ENCODE measurements at places on chromosomes 11 and 22.
A peak's percentile ranks its signal among the peaks of the same experiment; 100 is the strongest.

DNA sequence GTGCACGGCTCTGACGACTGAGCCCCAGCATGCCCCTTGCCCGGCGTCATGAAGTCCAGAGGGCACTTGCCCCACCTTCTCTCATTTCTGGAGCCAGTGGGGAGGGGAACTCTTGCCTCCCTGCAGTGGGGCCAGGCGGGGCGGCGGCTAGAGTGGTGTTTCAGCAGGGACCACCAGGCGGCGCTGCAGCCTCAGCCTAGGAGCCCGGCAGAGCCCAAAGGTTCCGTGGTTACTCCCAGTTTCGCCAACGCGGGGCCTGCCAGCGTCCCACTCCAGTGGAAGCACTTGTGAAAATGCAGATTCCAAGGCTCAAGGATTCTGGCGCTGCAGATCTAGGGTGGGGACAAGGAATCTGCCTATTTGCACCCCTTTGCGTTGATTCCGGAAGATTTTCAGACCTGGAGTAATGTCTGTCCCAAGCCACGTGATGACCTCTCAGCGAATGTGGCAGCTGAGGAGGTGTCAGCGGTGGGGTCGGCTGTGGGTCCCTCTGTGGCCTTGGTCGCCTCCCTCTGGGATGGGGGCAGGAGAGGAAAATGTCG is 55.7 kb downstream of the CD82 start:
- DNase-seq = peak; percentile 72

DNA sequence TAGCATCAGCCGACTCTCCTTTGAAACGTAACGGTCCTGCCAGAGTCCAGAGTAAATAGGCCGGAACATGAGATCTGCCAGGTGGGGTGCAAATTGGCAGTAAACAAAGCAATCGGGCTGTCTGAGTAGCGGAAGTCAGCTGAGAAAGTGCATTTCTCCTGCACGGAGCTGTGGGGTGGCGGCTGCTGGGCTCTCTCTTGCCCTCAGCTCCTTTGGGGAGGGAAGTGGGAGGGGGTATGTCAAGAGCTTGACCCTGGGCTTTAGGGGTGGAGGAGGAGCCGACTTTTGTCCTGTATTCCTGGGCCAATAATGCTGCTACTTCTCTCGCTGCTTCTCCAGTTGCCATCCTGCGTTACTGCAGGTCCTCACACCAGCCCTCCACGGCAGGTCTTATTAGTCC is 11.6 kb downstream of the GRIK4 start:
- peak; percentile 13 for DNase-seq

DNA sequence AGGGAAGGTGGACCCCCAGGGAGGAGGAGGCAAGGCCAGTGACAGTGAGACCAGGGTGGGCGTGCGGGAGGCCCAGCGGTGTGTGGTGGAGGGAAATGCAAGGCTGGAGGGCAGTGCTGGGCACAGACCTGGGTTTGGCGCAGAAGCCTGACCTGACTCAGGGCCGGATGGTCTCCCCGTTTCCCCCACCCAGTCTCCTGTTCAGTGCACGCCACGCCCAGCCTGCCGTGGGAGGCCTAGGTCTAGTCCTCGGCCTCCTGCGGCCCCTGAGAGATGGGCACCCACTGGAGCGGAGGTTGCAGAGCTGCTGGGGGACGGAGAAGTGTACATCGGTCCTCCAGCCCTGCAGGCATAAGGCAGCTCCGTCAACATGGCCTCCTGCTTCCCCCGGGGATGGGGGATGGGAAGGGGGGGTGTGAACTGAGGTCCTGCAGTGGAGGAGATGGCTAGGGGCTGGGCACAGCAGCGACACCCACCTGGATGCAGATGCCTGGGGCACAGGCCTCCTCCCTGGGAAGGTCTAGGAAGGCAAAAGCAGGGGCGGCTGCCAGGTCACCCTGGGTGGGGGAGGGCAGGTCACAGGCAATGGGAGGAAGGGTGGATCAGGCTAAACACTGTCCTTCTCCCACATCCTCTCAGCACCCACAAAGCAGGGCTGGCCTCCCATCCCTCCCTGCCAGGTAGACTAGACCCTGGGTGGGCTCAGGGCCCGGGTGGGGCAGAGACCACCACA is 15.9 kb downstream of the IL17REL start:
- DNase-seq = no peak

DNA sequence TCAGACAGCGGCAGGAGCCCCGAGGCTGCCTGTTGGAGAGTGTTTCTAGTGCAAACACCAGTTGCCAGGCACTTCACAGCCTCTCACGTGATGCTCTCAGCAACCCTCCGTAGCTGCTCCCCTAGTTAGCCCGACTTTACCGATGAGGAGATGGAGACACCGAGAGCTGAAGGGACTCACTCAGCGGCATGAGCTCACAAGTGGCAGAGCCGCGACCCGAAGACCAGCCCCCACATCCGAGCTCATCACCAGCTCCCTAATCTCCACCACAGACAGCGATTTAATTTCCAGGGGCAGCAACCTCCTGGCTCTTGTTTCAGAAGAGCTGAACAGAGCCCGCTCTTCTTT is 28.7 kb upstream of the RTL6 start:
- DNase-seq = peak; percentile 46

DNA sequence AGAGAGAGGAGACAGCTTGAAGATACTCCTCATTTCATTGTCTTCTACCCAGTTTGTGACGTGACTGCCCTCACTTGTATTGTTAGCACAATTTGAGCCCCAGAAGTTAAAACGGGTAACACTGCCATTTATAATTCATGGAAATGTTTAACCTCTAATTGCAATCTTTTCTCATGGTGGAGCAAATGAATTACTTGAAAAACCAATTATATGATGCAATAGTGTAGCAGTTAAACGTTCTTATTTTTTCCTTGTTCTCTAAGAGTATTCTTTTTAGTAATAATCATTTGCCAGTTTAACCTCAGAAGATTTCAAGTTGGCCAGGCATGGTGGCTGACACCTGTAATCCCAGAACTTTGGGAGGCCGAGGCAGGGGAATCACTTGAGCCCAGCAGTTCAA is 56.6 kb downstream of the CDON start:
- no peak for DNase-seq

DNA sequence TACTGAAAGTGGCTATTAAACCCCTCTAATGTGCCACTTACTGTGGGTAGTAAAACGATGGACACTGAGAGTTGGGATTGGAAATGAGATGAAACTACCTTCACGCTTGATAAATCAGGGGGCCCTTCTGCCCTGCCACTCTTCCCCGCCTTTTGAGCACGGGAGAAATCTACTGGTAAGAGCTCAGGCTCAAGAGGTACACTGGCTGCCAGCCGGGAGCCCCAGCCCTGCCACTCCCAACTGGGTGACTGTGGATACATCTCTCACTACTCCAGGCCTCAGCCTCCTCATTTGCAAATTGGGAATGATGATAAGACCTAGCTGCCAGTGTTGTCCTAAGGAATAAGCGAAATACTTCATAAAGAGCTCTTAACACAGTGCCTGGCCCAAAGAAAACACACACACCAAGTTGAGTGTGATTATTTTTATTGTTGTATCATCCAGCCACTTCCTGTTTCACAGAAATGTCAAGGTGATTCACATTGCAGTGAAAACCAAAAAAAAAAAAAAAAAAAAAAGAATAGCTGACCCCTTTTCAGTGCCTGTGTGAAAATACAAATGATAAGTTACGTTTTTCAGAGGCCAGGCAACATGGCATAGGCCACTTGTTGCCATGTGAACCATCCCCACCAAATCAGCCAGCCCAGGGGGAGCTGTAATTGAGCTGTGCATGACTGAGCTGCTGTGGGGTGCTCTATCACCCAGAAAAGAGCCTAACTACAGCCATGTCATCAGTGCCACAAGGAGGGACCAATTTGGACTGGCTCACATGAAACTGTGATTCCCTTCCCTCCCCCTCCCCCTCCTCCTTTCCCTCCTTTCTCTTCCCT is 4.4 kb upstream of the ZNRD2 start:
- DNase-seq = no peak

DNA sequence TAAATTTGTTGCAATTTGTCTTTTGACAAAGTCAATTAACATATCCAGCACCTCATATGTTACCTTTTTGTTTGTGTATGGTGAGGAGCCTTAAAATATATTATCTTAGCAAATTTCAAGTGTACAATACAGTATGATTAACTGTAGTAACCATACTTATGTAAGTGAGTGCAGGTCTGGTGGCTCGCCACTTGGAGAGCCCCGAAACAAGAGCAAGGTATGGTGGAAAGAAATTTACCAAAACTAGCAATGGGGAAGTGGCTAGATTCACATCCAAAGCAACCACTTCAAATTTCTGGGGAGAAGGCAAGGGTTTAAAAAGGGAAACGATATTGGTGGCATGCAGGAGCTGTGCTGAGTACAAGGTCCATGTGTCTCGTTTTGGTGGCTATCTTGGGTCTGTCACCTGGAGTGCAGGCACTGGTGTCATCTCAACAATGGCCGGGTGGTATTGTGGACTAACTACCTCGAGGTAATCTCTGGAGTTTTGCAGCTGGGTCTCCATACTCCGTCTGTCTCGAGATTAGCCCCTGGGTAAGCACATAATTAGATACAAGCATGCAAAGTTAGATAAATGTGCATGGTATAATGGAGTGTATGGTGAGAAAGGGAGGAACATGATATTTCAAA is 8.2 kb upstream of the FNBP4 start:
- DNase-seq = no peak

DNA sequence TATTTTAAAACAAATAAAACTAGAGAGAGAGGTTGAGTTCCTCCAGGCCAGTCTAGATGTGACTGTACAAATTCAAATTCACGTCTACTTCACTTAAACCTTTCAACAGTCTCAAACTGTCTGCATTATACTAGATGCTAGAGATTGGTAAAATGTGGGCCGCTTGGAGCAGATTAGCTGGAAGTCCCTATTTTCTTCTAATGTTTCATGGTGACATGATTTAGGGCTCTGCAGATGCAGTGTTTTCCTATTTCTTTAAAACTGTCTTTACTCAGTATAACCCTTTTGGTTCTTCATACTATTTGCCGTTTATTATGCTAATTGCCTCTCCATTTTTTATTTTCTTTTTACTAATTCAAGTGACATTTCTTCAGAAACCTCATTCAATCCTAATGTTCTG is 20.4 kb downstream of the OR51E1 start:
- no peak for DNase-seq

GRCh38 chr11:73997120-73997770 is 11.6 kb downstream of the UCP3 start:
- no peak for DNase-seq

DNA sequence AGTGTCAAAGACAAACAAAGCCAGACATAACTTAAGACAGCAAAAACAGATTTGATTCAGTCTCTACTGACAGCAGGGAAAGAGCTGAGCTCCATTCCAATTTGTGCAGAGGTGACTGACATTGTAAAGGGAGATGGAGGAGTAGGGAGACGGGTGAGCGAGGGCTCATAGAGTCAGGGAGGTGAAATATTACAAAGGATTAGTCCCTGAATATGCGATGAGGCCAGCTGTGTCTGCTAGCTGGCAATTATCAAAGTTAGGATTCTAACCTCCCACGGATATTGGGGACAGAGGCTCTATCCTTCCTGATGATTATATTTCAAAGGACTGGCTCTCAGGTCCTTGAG is 8.3 kb downstream of the PLAAT2 start:
- DNase-seq = no peak

- no peak for DNase-seq
Observed at GRCh38 chr11:27688076-27688475, 12.2 kb downstream of the BDNF start.

- no peak for DNase-seq
Observed at GRCh38 chr11:96197103-96197502, 145.9 kb downstream of the MAML2 start.

DNA sequence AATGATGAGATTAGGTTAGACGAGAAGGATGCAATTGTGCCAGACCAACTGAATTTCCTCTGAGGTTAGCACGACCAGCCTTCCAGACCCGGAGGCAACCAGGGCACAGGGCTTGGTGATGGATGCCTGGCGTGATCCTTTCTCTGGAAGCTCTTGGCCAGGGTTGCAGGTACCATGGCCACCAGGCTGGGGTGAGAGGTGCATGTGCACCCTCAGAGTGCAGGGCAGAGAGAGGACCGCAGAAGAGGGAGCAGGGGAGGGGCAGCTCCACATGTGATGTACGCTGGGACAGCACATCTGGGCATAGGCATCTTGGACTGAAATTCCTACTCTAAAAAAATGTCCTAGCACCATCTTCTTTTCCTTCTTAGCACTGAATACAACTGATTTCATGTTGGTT is 10.9 kb downstream of the KCNJ1 start:
- no peak for DNase-seq

DNA sequence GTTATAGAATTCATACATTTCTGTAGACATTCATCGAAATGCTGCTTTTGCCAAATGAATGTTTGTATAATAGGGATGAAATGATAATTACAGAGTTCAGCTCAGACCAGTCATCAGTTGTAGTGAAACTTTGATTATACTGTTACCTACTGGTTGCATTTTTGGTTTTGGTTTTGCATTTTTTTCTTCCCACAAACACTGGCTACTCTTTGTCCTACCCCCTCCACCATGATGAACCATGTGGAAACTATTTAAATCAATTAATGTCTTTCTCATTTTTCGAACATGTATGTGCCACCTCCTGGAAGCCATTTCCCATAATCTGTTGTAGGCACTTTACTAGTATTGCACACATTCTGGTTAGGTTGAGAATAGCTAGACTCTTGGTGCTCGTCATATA is 75.3 kb upstream of the MTNR1B start:
- DNase-seq = no peak

DNA sequence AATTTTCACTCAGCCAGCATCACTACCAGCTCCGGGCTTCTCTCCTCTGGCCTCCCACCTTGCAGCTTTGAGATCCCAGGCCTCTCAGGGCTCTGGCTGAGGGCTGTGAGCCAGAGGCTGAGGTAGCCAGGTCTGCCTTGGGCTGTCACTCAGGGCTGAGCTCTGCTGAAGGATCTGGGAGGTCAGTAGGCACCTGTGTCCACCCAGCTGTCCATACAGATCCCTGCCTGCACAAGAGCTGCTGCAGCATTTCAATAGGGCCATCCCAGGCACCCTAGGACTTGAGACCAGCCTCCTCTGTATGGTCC is 12.6 kb downstream of the KCNQ1OT1 start:
- no peak for DNase-seq

GRCh38 chr11:33741806-33742205 is 5.6 kb upstream of the CD59 start:
- DNase-seq = no peak

DNA sequence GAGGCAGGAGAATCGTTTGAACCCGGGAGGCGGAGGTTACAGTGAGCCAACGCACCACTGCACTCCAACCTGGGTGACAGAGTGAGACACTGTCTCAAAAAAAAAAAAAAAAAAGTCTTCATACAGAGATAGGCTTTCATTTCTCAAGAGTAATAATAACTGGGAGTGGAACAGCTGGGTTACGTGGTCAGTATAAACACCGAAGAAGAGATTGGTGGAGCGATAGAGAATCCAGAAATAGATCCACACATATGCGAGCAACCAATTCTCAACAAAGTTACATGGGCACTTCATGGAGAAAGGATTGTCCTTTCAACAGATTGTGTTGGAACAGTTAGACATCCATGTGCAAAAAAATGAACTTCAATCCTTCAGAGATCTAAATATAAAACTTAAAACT is 24.6 kb downstream of the ZBED4 start:
- no peak for DNase-seq

DNA sequence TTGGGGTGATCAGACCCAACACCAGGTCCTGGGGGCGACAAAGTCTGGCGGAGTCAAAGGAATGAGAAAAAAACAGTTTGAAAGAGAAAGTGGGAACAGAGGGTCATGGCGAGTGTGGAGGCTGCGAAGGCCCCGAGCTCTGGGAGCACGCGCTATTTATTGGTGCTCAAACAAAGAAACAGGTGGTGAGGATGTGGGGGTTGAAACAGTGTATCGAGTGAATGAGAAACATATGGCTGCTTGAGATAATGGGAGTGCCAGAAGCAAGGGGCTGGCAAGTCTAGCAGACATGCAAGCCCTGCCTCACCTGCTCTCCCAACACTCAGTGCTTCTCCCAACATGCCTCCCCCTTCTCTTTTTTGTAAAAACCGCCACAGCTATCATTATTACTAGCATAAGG is 7.8 kb upstream of the DUSP18 start:
- no peak for DNase-seq
